ENCODE measurements at places on chromosomes 1 and 21.

GRCh38 chr1:115694805-115695204 lies 53.0 kb downstream of the VANGL1 start:
- no peak for DNase-seq

DNA sequence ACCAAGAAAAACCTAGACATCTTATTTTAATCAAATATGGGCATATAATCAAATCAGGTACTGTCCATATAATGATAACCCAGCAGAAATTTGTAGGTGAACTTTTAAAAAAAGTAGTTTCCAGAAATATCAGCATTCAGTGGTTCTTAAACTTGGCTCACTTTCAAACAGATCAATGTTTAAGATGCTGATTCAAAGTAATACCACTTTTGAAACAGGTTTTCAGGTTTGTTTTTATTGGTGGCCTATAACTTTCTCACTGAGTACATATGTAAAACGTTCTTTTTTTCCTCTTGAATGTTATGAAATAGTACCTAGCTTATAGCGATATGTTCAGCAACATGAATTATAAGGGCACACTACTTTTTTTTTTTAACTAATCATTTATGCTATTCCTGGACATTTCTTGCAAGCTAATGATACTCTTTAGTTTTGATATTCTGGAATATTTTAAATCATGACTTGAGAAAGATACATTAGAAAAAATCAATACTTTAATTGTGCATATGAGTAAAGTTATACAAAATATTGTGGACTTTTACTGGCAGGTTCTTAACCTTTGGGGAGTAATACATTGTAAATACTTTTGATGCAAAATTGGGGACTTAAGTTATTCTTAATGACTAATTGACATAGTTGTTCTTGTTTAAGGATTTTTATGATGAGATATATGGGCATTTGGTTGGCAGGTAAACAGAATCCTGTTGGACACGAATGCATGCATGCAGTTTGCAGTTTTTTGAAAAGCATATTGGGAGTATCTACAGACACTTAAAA lies 3.0 kb downstream of the NFIA start:
- no peak for DNase-seq

DNA sequence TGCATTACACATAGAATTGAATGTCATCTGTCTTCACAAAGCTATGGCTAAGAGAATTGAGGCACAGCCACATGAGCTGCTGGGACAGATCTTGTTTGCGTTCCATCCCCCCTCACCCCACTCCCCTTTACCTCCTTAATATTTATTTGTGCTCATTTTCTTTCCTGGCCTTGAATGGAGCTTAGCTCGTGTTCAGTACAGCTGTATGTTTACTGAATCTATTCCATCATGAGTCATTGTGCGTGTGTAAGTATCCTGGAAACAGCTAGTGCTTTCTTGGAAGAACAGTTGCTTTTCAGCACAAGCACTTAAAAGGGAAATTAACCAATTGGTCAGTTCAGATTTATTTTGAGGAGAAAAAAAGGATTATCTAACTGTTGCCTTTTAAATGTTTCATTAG lies 14.7 kb downstream of the PROX1 start:
- DNase-seq, result peak; percentile 52

DNA sequence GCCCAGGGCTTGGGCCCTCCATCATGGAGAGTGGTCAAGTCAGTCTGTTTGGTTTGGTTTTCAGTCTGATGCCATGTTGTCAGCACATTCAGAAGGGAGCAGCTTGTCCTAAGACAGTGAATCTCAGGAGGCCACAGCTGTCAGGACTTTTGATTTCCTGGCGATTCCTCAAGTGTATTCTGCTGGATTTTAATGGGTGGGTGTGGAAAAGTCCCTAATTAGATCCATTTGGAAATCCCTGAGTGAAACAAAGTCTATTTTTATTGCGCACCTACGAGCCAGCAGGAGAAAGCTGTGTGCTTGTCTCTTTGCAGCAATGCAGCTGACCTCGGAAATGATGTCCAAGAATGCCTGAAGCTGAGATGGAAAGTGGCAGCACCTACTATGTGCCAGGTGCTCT lies 21.6 kb upstream of the FHAD1 start:
- no peak for DNase-seq
